ENCODE measurements at places on chromosomes 4 and X. TPM values are rescaled to one million over a fixed set of nuclear protein-coding genes. Genes with fewer than 3 reads are reported as not detected.

Gene RBMXL3
- not detected for total RNA-seq

Gene GPC3
- not detected for total RNA-seq

Gene PAK3
- total RNA-seq, result 0.49 TPM

Gene SUPT20HL1
- not detected for total RNA-seq

Gene ETNPPL
- total RNA-seq, result not detected

Gene DMD
- not detected for total RNA-seq

DNA sequence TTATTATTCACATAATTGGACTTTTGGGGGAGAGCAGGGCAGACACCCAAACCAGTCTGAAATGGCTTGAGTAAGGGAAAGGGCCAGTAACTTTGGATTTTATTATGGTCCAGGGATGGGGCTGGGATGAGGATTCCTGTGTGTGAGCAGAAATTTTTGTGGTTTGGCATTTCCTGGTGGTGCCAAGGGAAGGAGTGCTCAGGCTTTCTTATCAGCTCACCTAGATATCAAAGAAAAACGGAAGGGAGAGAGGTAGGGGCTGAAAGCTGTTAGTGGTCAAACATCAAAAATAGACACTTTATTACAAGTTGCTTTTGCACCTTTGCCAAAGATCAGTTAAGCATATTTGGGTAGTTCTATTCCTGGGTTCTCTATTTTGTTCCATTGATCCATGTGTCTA lies 128.5 kb upstream of the DIPK2B start:
- DNase-seq, result no peak

GRCh38 chrX:9690046-9690445 lies 75.6 kb downstream of the GPR143 start:
- no peak for DNase-seq

- no peak for DNase-seq
Observed at GRCh38 chr4:7390906-7391636, 43.7 kb downstream of the PSAPL1 start.

- DNase-seq, result no peak
Observed at GRCh38 chr4:129788486-129788885, 692.5 kb downstream of the C4orf33 start.

DNA sequence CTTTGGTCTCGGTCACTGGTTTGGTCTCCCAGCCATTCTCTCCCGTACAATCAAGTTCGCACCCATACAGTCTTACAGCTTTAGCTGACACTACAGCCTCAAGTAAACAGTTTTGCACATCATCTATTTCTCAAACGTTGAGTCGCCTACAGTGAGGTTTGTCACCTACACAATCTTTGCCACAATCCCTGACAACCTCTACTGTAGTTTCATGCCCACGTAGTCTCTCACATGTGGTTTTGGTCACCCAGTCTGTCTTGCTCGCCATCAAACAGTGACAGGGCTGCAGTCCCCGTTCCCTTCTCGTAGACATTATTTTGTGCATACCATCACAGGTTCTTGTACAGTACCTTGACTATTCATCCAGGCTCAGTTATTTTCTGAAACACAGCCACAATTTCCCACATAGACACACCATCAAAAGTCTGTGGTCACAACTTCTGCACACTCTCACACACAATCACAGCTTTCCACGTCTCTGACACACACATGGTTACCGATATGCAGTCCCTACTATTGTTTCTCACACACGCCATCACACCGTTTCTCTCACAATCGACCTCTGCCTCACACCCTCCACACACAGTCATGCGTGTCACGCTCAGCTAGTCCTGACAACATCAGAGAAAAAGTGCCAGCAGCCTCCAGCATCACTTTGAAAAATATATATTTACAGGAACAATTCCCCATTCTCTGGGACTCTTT lies 5.3 kb upstream of the CFP start:
- peak; percentile 65 for DNase-seq

DNA sequence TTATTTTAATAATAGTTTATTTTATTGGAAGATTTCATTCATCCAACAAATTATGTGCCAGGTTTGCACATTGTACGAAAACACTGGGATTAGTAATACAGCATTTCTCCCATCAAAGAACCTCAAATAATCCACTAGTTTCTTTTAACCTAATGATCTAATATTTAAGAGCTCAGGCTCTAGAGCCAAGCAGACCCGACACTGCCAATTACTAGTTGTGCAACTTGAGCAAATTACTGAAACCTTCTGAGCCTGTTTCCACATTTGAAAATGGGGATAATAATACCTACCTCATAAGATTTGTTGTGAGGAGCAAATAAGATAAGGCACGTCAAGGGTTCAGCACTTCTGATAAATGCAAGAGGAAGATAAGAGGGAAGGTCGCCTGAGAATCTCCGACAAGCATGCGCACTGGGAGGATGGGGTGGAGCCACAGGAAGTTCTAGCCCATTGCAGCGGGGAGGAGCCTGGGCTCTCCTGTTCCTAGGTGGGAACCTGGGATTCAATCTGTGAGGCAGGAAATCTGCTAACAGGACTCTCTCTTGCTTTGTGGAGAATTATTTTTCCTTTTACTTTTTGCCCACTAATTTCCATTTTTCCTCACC lies 141.5 kb upstream of the SMAD1 start:
- DNase-seq, result no peak

DNA sequence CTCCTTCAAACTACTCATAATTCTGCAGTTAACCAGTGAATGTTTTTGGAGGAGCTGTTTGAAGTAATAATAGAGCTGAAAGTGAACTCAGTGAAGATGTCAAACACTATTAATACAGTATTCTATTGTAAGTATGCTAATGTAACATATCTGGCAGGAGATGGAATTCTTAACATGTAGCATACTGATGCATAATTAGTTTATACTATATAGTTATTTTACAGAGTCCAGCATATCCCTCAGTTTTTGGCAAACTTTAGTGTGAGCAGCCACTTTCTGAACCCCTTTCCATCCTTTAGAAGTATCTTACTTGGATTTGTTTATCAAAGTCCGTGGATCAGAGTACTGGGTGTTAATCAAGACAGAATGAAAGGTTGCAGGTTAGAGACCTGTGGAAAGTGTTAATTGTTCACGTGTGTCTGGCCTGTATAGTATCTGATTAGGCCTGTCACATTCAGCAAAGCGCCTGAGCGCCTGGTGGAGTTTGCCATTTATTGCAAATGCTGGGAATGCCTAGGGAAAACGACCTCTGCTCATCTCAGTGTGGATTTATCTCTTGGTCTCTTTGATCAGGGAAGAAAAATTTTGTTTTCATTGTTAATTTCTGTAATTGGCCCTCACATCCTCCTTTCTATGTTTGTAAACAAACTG lies 251.7 kb upstream of the MAD2L1 start:
- no peak for DNase-seq

DNA sequence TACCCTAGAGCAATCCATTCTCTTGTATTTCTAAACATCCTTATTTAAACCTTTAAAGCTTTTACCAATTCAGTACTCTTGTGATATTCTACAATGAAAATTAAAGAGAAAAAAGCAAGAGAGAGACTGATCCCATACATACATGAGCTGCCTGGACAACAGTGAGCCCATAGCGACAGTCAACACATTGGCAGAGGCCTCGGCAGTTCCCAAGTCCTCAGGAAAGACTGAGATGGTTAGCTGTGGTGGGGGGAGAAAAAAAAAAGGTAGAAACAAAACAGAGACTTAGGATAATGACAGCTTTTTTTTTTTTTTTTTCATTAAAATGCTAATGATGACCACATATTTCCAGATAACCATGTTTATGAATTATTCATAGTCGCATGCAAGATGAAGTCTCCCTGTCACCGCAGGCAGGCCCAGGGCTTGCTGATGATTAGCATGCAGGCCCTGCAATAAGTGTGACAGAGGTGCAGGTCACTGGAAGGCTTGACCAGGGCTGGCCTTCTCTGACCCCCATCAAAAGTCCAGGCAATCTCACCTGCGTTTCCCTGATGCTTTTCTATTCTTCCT lies 148.8 kb downstream of the APBB2 start:
- no peak for DNase-seq

- DNase-seq, result no peak
Observed at GRCh38 chr4:53545273-53545672, 46.0 kb downstream of the LNX1 start.

DNA sequence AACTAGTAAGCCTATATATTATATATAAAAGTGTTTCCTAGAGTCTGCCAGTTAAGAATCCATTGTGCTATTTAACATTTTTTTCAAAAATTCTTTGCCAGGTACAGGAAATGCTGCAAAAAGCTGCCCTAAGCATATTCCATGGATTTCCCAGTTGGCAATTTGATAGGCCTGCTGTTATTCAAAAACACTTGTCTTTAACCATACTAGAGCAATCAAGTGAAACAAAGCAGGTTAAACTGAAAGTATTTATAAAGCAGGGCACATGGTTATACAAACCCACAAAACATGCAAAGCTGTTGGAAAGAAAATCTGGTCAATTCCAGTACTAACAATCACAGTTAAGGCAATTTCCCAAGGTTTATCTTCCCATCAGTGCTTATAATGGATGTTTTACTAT lies 159.9 kb downstream of the UNC5C start:
- DNase-seq, result no peak

DNA sequence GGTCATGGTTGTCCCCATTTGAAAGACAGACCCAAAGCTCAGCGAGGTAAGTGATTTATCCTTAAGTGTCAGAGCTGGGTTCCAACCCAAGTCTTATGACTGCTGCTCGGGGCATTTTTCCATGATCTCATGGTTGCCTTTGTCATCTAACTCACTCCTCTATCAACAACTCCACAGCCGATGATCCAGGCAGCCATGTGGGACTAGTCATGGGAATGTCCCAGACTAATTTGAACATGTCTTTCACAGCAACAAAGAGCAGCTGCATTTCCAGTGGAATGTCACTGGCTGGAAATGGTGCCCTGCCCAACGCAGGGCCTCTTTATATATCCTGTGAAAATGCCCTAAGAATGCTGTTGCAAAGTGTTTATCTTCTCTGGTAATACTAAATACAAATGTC lies 284.8 kb upstream of the PPARGC1A start:
- no peak for DNase-seq

DNA sequence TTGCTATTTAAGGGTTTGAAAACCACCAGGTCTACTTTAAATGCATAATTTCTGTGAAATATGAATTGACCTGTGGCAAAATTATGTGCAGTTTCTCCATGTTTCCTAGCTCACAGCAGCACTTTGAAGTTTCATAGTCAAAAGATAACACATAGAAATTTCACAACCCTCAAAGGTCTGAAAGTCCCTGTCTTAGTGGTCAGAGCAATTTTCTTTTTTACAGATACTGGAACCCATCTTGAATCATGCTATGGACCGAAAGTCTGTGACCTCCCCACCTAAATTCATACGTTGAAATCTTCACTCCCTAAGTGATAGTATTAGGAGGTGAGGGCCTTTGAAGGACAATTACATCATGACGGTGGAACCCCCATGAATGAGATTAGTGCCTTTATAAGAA lies 240.4 kb upstream of the BMP3 start:
- no peak for DNase-seq
